Karpas-422 (cell line): ENCODE measurements at places on chromosomes 11 and 22.

DNA sequence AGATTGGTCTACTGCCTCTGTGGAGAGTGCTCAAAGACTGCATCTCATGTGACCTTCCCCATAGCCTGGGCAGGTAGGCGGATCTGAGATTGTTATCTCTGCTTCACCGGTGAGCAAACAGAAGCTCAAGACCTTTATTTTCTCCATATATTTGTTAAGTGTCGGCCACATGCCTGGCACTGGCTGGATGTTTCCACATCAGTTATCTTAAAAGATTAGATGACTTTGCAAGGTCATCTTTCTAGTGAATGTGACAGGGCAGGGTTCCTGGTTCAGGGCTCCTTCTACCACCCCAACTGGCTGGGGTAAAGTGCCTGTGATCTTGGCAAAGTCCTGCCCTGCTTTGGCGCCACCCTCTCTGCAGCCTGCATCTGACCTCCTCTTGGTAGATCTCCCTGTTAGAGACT is 125.0 kb downstream of the CCDC81 start:
- DNase-seq, result no peak

DNA sequence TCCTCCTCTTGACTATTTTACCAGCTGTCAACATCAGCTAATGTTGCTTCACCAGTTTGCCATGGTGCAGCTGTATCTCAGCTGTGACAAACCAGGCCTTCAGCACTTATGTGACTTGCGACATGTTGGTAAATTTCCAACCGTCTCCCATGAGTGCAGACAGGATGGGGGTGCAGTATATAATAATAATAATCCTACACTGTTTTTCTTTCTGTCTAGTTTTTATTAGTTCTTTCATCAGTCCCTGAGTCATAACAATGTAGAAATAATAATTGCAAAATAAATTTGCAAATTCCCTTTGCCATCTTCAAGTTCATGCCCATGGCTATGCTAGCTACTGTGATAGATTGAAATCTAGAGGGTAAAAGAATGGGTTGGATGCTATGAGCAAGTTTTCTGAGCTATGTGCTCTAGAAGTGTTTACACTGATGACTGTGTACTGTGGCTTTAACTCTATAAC is 4.9 kb downstream of the MMP13 start:
- DNase-seq, result no peak

- no peak for DNase-seq
Observed at GRCh38 chr11:104665641-104666040, 232.6 kb downstream of the CASP12 start.

GRCh38 chr11:69040581-69041260 is 8.0 kb upstream of the TPCN2 start:
- peak; percentile 61 for DNase-seq

- no peak for DNase-seq
Observed at GRCh38 chr11:66338276-66339161, 2.3 kb upstream of the RIN1 start.

- DNase-seq, result no peak
Observed at GRCh38 chr11:66957971-66958231, 282 bp downstream of the PC start.

DNA sequence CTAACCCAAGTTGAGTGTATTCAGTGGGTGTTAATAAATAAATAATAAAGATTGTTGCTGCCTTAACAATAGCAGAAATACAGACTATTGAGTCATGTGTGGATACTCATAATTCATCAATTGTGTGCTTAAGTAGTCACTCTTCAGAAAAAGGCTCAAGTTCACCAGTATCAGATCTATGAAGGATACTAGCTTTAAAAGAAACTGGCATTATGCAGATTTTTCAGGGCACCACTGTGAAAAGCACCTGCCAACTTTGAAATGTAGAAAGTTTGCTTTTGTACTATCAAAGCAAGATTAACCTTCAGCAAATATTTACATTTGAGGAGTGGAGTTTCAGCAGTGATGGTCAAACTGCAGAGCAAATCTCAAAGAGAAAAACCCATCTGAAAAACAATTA is 20.1 kb upstream of the SYTL2 start:
- no peak for DNase-seq

DNA sequence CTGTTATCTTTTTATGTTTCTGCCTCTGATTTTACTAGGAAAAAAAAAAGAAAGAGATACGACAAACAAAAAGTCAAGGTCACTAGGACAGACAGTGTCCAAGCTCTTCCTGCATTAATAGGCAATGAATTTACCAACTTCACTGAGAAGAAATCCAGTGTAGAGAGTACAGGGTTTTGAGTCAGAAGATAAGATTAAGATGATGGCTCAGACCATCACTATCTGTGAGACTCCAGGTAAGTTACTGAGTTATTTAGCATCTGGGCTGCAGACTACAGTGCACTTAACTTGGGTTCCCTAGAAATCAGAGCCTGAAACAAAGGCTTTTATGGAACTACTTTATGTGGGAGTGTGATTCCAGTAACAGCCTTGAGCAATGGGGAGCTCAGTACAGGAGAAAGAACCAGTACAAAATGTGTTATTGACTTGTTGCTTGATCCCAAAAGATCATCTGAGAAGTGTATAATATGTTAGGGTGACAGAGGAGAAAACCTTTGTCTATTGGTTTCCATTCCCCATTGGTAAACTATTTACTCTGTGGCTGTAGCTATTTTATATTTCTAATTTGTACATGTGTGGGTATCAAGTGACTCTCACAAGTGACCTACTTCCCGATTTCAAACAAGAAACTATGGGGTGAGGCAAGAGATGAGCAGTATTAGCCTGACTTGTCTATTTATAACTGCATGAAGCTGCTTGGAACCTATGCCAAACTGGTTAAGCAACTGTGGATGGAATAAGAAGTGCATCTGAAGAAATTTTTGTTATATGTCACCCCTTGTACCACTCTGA is 395.8 kb downstream of the RAB38 start:
- peak; percentile 42 for DNase-seq

DNA sequence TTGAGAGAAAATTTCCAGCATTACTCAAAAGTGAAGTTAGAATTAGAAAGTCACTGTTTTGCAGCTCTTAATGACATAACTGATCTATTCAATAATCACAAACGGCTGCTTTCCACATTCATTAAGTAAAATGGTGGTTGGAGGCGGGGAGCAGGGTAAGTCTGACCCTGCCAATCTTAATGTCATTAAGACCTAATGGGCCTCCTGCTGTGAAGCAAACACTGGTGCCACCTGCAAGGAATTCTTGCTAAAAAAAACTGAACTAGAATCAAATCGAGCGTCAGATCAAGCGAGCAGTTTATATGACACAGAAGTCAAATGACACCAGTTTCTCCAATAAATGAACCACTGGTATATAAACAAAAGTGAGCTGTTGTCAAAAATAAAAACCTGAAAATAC is 351.5 kb downstream of the BRD1 start:
- DNase-seq, result no peak

- no peak for DNase-seq
Observed at GRCh38 chr11:65536412-65537295, 11.8 kb downstream of the SCYL1 start.

GRCh38 chr11:96275801-96276594 is 67.0 kb downstream of the MAML2 start:
- no peak for DNase-seq

DNA sequence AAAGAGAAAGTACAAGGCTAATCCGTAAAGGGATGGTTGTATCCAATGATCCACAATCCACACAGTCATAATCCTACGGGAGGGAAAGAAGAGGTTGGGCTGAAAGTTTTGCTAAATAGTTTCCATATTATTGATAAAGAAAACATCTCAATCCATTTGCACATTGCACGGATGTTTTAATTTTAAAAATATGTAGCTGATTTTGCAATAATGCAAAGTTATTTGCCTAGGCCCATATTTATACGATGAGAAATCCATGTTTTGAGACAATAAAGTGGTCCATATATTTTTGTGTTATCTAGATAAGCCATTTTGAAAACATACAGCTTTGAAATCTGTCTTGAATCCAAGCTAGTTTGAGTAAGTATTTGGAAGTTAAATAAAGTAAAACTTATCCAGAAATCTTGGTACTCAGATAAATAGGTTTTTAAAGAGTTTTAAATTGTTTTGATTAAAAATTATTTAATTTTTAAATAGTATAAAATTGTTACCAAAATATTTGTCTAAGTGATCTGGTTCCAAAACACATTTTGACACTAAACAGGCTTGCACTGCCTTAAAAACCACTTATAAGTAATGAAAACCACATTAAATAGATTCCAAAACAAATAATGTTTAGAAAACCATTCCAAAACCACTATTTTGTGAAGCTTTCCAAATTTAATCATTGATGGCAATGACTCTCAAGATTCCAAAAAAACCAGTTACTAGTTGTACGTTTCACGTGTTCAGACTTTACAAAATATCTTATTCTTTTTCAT is 38.2 kb upstream of the PAMR1 start:
- DNase-seq, result no peak

DNA sequence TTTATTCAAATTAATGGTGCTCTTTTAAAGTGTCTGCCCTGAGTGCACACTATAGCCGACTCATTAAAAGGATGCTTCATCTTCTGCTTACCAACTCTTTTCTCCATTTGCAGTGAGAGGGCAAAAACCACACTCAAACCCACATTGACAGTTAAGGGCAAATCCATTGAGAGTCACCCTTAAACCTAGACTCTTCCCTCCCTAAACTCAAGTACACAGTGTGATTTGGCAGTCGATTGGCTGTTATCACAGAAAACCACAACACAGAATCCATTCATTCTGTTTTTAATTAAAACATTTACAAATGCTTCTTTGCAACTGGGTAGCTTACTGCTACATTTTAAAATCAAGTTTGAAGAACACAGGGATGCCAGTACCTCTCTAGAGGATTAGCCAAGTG is 120.0 kb downstream of the CADM1 start:
- no peak for DNase-seq

- no peak for DNase-seq
Observed at GRCh38 chr11:17521106-17521900, 22.9 kb downstream of the USH1C start.

- DNase-seq, result no peak
Observed at GRCh38 chr22:49497266-49497665, 330.4 kb downstream of the BRD1 start.

- DNase-seq, result no peak
Observed at GRCh38 chr11:111523343-111523742, 8.8 kb downstream of the HOATZ start.

DNA sequence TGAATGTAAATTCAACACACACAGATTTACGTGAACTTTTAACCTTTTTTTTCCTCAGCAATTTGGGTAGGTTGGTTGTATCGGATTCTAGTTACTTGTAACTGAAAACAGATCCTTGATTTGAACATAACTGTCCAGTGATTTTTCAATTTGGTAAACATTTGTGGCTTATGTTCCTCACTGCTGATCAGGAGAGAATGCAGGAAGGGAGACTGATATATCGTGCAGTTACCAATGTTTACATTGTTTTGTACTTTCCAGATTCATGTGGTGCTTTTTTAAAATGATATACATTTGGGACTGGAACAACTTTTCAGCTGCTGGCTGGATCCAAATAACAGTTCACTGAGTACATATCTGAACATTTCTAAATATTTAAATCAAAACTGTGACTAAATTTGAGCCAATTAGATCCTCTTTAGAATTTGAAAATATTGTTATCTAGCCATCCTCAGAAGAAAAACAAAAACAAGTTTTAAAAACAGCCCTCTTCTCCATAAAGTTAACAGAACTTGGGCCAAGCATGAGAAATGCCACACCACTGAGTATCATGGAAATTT is 84.3 kb upstream of the MTMR2 start:
- DNase-seq, result no peak

DNA sequence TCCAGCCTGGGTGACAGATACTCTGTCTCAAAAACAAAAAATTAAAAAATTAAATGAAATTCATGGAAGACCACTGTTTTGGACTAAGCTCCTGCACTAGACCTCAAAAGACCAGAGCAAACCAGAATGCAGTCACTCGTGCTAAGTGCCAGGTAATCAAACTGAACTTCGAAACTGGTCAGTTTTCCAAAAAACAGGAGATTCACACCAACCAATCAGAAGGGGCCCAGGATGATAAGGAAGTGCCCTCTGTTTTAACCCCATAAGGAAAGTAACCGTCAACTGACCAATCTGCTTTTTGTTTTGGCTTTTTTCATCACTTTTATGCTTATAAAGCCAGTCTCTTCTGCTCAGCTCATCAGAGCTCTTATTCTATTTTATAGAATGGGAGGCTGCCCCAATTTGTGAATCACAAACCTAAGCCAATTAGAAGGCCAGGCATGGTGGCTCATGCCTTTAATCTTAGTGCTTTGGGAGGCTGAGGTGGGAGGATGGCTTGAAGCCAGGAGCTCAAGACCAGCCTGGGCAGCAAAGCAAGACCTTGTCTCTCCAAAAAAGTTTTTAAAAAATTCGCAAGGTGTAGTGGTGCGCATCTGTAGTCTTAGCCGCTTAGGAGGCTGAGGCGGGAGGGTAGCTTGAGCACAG is 10.1 kb upstream of the TOP3B start:
- DNase-seq, result no peak

DNA sequence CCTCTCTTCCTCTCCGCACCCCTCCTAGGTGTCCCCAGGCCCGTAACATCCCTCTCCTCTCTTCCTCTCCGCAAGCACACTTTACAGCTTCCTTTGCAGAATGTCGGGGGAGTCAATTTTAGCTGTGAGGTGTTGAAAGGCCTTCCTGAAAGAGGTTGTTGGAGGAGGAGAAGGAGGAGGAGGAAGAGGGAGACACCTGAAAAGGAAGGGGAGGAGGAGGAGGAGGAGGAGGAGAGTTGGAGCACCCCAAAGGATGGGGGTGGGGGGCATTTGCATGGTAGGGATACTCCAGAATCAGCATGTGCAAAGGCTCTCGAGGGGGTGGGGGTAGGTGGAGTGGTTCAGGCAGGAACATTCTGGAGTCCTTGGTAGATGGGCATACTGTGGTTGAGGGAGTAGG is 1045.1 kb downstream of the TBC1D22A start:
- DNase-seq, result no peak

DNA sequence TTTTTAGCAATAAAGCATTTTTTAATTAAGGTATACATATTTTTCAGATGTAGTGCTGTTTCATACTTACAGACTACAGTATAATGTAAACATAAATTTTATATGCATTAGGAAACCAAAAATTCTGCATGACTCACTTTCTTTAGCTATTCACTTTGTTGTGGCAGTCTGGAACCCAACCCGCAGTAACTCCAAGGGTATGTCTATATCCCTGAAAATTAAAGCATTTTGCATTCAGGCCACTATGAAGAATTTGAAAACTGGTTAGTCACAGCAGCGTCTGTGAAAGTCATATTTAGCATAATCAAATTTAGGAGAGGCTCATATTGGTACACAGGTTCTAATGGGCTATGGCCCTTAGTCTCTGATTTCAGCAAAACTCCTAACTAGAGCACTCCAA is 46.8 kb downstream of the BBOX1 start:
- DNase-seq, result no peak
